ENCODE measurements at places on chromosomes 2 and 18. TPM values are rescaled to one million over a fixed set of nuclear protein-coding genes. Genes with fewer than 3 reads are reported as not detected.

The KCNS3 gene
- not detected for total RNA-seq

The FARSB gene
- 15.8 TPM for total RNA-seq

The KCNE4 gene
- total RNA-seq, result 3.5 TPM

- no peaks in the 10 kb centered on the region for H3K36me3 ChIP-seq
- no peak for DNase-seq
- H3K27ac ChIP-seq, result peak overlapping the region; percentile 66
Measured at GRCh38 chr2:207472343-207473048, 57.3 kb upstream of the CREB1 start.

DNA sequence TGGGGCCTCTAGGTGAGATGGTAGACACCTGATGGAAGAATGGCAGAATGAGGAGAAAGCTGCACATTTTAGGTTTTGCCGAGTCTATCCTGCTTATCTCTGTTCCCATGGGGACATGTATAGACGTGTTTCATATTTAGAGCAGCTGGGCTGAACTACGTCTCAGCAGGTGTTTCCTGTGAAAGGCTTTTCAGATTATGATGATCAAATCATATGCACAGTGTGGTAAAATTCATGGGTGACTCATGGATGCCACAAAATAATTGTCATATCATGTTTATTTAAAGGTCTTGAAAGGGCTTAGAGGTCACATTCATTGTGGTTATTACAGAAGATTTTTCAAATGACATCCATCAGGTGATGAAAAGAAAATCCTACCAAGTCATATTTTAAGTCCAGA is 90.5 kb downstream of the ICOS start:
- H3K27me3 ChIP-seq, result peaks cover 5% of the 10 kb centered on the region
- no peak overlapping the region for H3K27ac ChIP-seq
- no peak for DNase-seq
- H3K36me3 ChIP-seq, result no peaks in the 10 kb centered on the region

GRCh38 chr18:71036783-71037182 is 747.9 kb downstream of the SOCS6 start:
- no peaks in the 10 kb centered on the region for H3K36me3 ChIP-seq
- H3K4me3 ChIP-seq, result no peak overlapping the region
- H3K27me3 ChIP-seq, result no peaks in the 10 kb centered on the region
- no peaks in the 10 kb centered on the region for H3K4me1 ChIP-seq
- no peak for DNase-seq

DNA sequence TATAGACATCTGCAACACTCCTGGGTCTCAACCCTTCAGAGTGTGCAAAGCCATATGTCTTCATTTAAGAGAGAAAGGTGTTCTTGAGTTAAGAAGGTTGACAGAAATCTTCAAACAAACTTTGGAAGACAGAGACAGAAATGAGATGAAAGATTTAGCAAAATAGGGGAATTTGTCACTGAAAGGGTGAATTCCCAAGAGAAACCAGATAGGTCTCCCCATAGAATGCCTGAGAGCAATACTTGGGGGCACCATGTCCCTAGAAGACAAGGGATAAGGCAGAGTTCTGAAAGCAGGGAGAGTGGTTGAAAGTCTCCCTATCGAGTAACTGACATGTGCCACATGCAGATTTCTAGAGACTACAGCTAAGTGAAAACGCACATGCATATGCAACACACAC is 50.0 kb downstream of the AP1S3 start:
- H3K27ac ChIP-seq, result no peak overlapping the region
- H3K4me3 ChIP-seq, result no peak overlapping the region
- no peaks in the 10 kb centered on the region for H3K27me3 ChIP-seq
- H3K4me1 ChIP-seq, result peaks cover 3% of the 10 kb centered on the region

- peaks cover 15% of the 10 kb centered on the region for H3K36me3 ChIP-seq
Measured at GRCh38 chr18:62953663-62954062, 238.3 kb downstream of the PHLPP1 start.

DNA sequence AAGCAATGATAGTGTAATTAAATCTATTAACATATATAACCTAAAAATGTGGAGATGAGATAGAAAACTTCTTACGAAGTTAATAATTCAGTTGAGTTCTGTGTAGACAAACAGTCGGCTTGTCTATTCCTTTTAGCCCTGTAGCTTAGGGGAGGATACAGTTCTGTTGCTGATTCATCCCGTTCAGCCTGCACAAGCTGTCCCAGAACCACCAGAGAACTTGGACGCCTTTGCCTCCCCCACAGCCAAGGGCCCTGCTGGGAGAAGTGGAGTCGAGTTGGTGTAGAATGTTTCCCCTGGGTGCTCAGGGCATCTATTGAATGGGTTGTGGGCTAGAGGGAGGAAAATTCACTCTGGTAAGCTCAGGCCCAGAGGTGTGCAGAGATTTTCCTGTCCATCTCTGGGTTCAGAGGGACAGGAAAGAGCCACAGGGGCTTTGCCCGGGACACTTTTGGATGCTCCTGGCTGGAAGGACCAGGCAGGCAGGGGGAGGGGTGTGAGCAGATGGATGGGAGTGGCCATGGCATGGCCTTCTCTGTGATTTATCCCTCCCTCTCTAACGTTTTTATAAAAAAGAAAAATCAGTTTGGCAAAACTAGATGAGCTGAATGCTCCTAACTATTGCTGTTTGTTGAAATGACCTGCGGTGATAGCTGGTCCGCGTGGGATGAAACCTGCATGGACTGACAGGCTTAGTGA is 42.8 kb upstream of the GALR1 start:
- H3K27me3 ChIP-seq, result peaks cover 6% of the 10 kb centered on the region
- DNase-seq, result no peak
- no peak overlapping the region for H3K4me3 ChIP-seq
- H3K36me3 ChIP-seq, result no peaks in the 10 kb centered on the region
- peaks cover 48% of the 10 kb centered on the region for H3K4me1 ChIP-seq

DNA sequence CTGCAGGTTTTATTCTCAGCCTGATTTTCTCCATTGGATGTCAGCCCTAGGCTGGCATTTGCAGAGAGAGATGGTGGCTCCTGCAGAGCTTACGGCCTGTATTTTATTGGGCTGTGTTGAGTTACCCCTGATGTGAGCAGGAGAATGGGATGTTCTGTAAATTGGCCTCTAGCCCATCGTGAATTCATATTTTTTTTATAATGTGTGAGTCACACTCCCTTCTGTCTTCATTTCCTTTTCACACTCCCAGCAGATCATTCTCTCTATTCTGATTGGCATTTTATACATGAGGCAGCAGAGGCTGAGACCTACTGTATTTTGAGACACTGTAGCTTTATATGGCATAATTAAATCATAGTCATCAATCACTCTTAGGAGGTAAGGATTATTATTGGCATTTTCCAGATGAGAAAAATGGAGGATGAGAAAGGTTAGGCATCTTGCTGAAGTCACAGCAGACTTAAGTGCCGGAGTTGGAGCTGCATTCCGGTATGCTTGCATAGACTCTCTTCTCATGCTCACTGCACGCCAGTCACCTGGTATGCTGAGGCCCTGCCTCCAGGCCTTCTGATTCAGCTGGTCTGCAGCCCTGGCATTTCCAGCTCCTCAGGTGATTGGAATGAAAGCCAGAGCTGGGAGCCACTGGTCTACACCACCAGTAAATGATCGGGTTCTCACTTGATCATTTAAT is 142.4 kb downstream of the NEDD4L start:
- DNase-seq, result no peak
- H3K27ac ChIP-seq, result peak overlapping the region; percentile 90
- peaks cover 27% of the 10 kb centered on the region for H3K4me1 ChIP-seq

GRCh38 chr18:7072593-7072992 is 45.0 kb downstream of the LAMA1 start:
- no peak overlapping the region for H3K27ac ChIP-seq
- no peaks in the 10 kb centered on the region for H3K36me3 ChIP-seq
- DNase-seq, result no peak
- no peaks in the 10 kb centered on the region for H3K4me1 ChIP-seq

DNA sequence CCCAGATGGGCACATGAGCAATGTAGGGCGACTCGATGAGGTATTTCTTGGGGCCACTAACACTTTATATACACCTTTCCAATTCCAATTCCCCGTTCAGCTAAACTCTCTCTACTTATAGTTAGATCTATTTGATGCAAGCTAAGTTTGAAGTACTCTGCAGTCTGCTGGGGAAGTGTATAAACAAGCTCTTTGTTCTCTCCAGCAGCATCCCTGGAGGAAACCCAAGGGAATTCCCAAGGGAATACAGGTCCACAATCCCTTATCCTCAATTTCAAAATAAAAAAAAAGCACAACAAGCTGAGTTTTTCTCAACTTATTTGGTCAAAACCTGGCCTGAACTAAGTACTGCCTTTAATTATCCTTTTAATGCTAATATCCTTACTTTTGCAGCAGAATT is 433.3 kb downstream of the NBAS start:
- no peaks in the 10 kb centered on the region for H3K4me1 ChIP-seq
- no peaks in the 10 kb centered on the region for H3K27me3 ChIP-seq
- H3K36me3 ChIP-seq, result no peaks in the 10 kb centered on the region
- H3K27ac ChIP-seq, result no peak overlapping the region

GRCh38 chr2:104938231-104938941 is 84.5 kb downstream of the POU3F3 start:
- H3K36me3 ChIP-seq, result no peaks in the 10 kb centered on the region
- peaks cover 10% of the 10 kb centered on the region for H3K27me3 ChIP-seq
- no peak overlapping the region for H3K27ac ChIP-seq
- H3K4me3 ChIP-seq, result no peak overlapping the region

DNA sequence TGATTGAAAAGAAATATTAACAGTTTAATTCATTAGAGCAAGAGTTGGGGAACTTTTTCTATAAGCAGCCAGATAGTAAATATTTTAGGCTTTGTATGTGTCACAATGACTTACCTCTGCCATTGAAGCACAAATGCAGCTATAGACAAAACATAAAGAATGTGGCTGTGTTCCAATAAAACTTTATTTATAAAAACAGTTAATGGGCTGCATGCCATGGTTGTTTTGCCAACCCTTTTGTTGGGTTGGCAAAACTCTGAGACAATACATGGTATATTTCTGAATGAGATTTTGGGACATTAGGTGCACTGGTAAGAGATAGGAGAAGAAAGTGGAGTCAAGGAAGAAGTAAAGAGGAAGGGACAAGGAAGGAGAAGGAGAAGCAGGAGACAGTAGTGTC is 61.8 kb upstream of the CERS6 start:
- H3K27ac ChIP-seq, result no peak overlapping the region
- no peak overlapping the region for H3K4me3 ChIP-seq
- peaks cover 40% of the 10 kb centered on the region for H3K4me1 ChIP-seq
- no peak for DNase-seq
- H3K36me3 ChIP-seq, result no peaks in the 10 kb centered on the region

GRCh38 chr2:176188774-176189680 is 559 bp downstream of the HOXD1 start:
- no peak overlapping the region for H3K27ac ChIP-seq
- peaks cover 67% of the 10 kb centered on the region for H3K27me3 ChIP-seq
- H3K4me1 ChIP-seq, result peaks cover 16% of the 10 kb centered on the region
- peak overlapping the region; percentile 18 for H3K4me3 ChIP-seq
- H3K36me3 ChIP-seq, result no peaks in the 10 kb centered on the region
- DNase-seq, result no peak

DNA sequence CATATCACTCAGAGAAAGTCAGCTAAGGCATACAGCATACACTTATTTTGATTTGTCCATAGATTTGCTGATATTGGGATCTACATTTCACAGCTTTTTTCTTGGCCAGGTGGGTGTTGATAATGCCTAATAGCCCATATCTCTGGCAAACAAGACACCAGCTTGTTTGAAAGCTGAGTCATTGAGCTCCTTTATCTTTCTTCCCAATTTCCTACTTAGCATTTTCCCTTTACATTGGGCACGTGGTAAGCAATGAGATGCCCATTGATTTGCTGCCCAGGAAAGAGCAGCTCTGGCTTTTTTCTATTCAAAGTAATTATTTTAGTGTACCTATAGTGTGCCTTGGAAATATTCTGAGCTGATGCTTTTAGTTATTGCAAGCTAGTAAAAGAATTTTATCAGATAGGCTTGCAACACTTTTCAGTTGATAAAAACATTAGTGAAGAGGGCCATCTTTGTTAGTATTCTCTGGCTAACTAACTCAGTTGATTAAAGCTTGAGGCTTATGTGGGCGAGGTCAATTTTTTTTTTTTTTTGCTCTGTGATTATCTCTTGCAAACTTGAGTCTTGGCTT is 79.6 kb downstream of the OSBPL6 start:
- no peak overlapping the region for H3K4me3 ChIP-seq
- H3K36me3 ChIP-seq, result no peaks in the 10 kb centered on the region
- H3K4me1 ChIP-seq, result peaks cover 14% of the 10 kb centered on the region
- no peak for DNase-seq
- no peak overlapping the region for H3K27ac ChIP-seq
